ENCODE measurements at places on chromosomes 5 and 9. TPM values are rescaled to one million over a fixed set of nuclear protein-coding genes. Genes with fewer than 3 reads are reported as not detected.

PAEP gene
- polyA plus RNA-seq, result not detected

CDHR2 gene
- not detected for polyA plus RNA-seq

SREK1 gene
- 18.4 TPM for polyA plus RNA-seq

CARTPT gene
- polyA plus RNA-seq, result not detected

ACSL6 gene
- polyA plus RNA-seq, result not detected

SAXO1 gene
- polyA plus RNA-seq, result 0.21 TPM

SPINK13 gene
- not detected for polyA plus RNA-seq

SPINK6 gene
- not detected for polyA plus RNA-seq

- DNase-seq, result no peak
Observed at GRCh38 chr9:115651461-115651860, 502.1 kb upstream of the PAPPA start.

DNA sequence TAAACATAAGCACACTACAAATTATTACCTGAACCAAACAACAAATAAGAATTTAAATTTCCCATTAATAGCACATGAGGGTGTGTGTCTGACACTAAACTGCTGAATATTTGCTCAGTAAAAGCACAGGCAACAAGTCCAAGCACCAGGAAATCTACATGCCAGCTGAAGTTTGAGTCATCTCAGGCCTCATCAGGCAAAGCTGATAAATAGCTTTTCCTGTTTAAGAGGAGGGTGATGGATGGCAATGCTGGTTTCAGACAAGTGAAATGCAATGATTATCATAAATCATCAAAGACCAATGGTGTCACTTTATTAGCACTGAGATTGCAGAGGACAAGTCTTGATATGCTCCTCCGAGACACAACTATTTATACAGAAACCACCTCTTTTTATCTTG lies 1668.0 kb upstream of the C9orf72 start:
- DNase-seq, result no peak

- DNase-seq, result no peak
Observed at GRCh38 chr5:173796721-173797495, 91.2 kb upstream of the CPEB4 start.

- no peak for DNase-seq
Observed at GRCh38 chr5:33275921-33276627, 164.7 kb upstream of the TARS1 start.

DNA sequence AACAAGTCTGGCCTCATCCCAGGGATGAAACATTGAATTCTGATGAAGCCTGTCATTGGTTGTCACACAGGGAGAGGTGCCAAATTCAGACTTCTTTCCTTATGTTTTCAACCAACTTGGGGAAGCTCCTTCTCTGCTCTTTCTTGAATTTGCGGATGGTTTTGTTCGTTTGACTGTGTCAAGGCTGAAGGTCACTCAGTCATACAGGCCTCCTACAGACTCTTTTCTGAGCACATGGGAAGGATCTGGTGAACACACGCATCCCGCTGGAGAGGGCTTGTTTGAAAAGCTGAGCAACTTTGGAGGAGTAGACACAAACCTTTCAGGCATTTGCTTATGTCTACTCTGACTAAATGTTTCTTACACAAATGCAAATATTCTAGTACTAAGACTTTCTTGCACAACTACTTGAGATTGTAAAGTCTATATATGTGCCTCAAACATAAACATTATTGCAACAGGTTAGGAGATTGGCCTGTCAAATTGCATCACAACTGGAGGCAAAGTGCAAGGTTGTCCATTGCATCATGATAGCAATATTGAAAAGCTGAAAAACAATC lies 151.5 kb upstream of the NR3C1 start:
- DNase-seq, result no peak

- DNase-seq, result no peak
Observed at GRCh38 chr9:101299901-101300300, 84.9 kb downstream of the BAAT start.

DNA sequence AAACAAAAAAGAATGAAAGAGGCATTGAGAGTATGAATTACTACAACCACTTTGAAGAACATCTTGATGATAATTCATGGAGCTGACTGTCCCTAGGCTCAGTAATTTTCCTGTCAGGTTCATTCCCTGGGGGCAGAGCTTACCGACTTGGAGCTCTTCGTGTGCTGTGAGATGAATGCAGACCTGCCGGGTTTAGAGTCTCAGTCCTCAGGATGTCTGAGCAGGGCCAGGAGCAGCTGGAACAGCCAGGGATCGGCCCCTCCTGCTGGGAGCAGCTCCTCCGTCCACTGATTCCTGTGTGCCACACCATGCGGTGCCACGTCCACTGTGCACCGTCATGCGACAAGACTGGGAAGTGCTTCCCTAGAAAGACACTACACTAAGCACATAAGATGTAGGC lies 62.2 kb upstream of the SPIN1 start:
- no peak for DNase-seq

DNA sequence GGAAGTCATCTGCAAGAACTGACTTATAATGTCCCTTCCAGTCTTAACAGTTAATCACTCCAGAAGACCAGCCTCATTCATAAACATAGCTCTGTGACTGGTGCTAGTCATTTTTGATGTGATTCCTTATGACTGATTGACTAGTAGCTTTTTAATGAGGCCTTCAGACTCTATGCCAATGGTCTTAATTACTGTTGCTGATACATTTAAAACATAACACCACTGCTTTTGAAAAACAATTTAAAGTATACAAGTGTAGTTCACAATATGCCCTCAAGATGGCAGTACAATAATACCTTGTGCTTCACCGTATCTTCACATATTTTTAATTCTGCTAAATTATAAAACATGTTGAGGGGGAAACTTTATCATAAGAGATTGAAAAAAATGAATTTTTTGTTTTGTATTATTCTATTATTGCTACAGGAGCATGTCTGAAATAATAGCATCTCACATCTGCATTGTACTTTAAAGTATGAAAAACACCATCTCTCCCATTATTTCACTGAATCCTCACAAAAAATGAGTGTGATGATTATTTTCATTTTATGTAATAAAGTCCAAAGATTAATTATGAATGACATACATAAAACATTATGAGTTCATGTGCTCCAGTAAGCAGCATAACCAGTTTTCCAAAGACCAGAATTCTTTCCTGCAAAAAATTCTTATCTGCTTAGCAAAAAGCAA lies 55.2 kb upstream of the SHISAL2B start:
- DNase-seq, result peak; percentile 15

GRCh38 chr5:137891849-137892248 lies 2.6 kb downstream of the PKD2L2 start:
- DNase-seq, result no peak

DNA sequence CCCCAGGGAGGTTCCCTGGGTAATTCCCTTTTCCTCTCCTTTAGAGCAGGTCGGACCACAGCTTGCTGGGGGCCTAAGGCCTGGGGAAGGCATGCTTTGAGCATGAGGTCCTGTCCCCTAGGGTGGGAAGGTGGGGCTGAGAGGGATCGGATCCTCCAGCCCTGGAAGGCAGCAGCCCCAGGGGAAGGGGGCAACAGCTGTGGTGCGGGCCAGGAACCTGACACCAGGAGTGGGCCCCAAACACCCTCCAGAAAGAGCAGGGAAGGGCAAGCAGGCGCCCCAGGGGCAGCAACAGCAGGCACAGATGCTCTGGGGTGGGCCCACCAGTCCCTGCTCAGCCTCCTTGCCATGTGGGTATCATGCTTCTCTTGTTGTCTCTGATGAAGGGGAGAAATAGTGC lies 3.2 kb upstream of the CORO2A start:
- DNase-seq, result no peak

DNA sequence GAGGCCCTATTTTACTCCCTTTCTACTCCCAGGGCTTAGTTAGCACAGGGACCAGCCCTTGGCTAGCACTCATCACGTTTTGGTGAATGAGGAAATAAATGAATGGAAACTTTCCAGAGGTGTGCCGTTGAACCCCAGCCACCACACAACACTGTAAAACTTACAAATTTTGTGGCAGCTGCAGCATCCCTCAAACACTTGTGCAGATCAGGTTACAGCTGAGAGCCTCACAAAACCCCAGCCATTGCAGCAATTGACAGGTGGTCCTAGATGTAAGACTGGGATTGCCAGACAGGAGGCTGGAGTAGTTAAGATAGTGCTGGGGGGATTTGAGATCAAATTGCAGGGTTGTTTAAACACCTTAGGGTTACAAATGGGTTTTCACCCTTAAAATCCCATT lies 482.2 kb upstream of the KIF2A start:
- no peak for DNase-seq

GRCh38 chr5:38104497-38105230 lies 153.7 kb upstream of the EGFLAM start:
- DNase-seq, result no peak

DNA sequence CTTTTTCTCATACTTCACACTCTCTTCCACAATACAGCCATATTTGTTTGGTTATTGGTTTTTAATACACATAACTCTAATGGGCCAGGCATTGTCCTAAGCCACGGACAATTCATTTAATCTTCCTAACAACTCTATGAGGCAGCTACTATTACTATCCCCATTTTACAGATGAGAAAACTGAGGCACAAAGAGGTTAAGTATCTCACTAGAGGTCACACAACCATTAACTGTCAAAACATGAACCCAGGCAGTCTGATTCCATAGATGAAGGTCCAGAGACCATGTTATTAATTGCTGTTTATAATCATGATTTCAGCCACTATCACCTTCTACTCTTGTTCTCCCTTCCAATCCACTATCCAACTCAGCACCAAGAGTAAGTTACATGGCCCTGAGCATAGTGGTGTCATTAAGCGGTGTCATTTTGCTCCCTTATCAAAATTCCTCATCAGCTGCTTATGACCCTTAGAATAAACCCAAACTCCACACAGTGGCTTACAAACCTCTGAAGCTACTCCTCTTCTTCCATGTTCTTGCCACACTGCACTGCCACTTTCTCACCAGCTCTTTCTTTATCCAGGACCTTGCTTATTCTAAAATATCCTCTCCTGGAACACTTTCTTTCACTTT lies 22.7 kb downstream of the CLINT1 start:
- DNase-seq, result no peak

GRCh38 chr9:4892501-4893194 lies 92.4 kb upstream of the JAK2 start:
- no peak for DNase-seq

DNA sequence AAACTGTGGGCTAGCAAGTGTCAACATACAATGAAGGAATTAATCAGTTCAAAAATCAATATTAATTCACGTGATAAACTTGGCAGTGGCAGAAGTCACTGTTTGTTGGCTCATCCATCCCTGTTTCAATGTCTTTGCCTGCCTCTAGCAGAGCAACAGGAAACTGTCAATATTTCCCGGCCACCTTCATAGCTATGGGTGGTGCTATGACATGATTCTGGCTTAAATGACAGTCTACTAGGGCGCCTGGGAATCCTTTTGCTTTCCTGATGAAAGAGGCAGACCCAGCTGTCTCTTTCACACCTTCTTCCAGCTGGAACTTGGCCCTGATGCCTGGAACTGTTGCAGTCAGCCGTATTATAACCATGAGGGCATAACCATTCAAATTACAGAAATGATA lies 72.1 kb upstream of the DNAH5 start:
- no peak for DNase-seq

DNA sequence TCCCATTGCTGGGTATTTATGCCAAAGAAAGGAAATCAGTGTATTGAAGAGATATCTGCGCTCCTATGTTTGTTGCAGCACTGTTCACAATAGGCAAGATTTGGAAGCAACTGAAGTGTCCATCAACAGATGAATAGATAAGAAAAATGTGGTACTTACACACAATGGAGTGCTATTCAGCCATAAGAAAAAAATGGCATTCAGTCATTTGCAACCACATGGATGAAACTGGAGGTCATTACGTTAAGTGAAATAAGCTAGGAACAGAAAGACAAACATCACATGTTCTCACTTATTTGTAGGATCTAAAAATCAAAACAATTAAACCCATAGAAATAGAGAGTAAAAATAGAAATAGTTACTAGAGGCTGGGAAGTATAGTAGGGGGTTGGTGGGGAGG lies 1133.1 kb upstream of the ACO1 start:
- DNase-seq, result no peak

- DNase-seq, result no peak
Observed at GRCh38 chr5:72845889-72846288, 29.4 kb downstream of the TNPO1 start.

DNA sequence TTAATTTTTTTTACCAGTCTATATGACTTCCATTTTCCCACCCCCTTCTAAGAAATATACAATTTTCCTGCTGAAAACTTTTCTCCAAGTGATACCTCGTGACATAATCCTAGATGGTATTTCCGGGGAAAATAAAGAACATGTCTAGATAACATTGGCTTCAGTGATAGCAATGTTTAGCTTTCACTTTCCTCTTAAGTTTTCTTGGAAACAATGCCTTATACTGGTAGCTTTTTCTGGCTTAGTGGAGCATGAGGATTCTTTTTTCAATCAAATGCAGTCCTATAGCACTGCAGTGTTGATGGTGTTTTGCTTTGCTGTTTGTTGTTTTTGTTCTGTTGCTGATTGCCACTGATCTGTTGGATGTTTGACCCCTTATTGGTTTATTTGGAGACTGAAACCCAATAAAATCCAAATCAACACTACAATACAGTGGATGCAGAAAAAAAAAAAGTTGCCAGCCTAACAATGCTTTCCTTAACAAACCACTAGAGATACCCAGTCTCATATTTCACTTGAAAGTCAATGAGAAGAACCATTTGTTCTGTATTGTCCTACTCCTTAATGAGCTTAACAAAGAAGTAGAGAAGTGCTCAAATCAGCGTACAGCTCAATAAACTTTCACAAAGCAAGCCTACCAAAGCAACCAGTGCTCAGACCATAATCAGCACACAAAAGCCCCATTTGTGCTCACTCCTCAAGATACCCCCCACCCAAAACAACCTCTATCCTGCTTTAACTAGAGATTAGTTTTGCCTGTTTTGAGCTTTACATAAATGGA lies 74.2 kb upstream of the GRAMD2B start:
- DNase-seq, result no peak
